GM12891 (cell line): ENCODE measurements at places on chromosomes 11 and 22.

DNA sequence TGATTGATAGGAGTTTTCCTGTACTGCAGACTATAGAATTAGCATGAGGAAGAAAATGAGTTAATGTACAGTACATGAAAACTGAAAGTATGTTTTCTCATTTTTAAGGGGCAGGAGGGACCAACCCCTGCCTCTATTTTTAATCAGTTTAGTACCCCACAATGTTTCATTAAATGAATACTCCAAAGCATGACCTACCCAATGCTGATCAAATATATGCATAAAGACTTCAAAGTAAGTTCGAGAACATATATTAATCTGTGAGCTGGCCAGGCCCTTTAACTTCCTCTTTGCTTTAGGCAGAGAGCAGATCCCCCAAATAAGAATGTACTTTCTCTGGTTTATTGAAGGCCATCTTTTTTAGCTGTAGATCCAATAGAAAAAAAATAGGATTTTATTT lies 161.0 kb downstream of the FCHSD2 start:
- no peak for DNase-seq

DNA sequence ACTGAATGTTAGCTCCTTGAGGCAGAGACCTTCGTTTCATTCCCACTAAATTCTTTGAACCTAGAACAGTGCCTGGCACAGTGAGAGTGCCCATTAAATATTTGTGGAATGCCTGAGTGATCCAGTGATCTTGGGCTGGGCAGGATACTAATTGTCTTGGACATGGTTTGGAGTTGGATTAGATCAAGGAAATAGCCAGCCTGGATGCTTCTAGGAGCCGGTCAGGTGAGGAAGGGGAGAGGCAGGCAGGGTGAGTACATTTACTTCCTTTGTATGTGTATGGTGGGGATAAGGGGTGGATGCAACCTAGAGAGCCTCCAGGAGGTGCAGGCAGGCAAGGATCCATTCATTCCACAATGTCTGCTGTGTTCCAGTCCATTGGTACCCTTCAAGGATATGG lies 3.6 kb downstream of the SREBF2 start:
- no peak for DNase-seq

DNA sequence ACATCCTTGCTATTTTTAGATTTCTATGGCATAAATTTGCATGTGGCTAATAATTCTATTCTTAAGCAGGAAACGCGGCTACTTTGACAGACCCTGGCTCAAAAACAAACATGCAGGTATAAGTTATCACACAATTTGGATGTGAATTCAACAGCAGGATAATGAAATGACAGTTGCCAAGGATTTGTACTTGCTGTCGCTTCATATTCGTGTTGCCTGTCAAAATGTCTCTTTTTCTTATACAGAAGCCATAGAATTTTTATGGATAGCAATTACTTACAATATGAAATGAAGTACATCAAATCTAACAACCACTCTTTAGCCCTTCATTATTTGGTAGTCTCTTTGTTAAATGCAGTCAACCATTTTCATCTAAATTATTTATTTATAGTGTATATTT lies 46.4 kb downstream of the DCDC1 start:
- no peak for DNase-seq

- DNase-seq: no peak
Observed at GRCh38 chr11:133548641-133549040, 16.3 kb upstream of the OPCML start.

DNA sequence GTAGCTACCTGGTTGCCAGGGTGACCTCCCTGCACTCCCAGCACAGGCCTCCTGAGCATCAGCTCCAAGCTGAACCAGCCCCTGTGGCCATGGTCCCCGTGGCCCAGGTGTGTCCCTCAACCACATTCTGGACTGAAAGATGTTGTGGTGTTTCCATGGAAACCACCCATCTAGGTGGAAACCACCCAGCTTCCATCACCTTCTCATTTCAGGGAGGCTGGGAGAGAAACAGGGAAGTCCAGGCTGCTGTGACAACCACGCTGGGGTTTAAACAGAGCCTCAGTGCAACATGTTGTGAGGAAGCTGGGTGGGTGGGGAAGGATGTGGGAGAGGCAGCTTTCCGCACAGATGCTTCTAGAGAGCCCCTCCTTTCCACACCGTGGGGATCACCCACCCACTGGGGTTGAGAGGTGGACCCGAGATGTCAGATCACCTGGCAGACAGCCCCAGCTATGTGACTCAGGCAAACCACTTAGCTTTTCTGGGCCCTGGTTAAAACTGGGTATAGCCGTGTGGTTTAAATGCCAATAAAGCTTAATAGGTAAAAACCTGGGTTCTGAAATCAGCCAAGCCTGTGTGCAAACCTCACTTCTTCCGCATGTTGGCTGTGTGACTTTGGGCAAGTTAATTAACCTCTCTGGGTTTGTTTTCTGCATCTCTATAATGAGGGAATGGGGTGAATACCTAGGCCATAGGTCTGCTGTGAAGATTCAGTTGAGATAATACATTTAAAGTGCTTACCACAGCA lies 46.4 kb downstream of the CD82 start:
- DNase-seq: no peak

DNA sequence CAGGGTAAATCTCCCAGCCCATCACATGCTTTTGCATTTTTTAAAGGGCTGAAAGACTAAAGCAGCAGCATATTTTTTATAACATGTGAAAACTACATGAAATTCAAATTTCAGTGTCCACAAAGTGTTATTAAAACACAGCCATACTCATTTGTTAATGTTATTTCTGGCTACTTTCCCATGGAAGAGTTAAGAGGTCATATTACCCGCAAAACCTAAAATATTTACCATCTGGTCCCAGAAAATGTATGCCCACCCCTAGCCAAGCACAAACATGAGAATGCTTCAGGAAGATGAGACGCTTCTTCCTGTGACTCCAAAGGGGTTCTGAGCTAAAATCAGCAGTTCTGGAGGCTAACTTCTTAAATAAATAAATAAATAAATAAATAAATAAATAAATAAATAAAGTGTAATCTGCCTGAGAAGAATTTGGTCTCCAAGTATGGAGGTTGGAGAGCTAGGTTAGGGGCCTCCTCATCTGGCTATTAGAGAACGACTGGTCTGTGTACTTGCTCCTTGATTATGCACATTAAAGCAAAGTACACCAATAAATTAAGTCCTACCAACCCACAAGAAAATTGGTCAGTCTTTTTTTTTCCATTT lies 9.7 kb downstream of the IMMP1L start:
- no peak for DNase-seq

- DNase-seq: no peak
Observed at GRCh38 chr22:44369293-44369661, 56.5 kb upstream of the SHISAL1 start.

GRCh38 chr11:81569999-81570398 lies 1163.7 kb downstream of the FAM181B start:
- DNase-seq: no peak

DNA sequence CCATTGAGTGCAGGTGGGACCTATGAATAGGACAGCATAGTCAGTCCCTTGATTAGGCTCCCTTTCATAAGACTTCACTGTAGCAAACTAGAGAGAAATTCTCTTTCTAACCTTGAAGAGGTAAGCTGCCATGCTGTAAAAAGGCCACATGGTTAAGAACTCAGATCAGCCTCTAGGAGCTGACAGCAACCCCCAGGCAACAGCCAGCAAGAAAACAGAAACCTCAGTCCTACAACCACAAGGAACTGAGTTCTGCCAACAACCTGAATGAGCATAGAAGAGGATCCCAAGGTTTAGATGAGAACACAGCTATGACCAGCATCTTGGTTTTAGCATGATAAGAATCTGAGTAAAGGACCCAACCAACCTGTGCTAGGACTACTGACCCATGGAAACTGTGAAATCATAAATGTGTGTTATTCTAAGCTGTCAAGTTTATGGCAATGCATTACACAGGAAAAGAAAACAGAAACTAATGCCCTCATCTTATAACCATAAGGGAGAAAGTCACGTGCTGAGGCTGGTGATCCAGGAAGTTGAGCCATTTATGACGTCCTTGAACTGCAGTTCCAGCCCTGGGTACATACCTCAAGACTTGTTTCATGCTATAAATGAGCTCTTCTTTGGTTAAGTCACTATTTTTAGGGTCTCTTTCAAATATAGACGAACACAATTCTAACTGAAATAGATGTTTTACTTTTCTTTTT lies 43.3 kb downstream of the RAB38 start:
- no peak for DNase-seq

GRCh38 chr22:40679249-40679963 lies at the start of gene MCHR1:
Gene MCHR1 (plus strand): TSS chr22:40679484. CDS start chr22:40679653, 169 bp downstream.
- DNase-seq: no peak
